Activated CD4-positive, CD25-positive, alpha-beta regulatory T cell (primary cell): ENCODE measurements at places on chromosomes 2 and 18.

DNA sequence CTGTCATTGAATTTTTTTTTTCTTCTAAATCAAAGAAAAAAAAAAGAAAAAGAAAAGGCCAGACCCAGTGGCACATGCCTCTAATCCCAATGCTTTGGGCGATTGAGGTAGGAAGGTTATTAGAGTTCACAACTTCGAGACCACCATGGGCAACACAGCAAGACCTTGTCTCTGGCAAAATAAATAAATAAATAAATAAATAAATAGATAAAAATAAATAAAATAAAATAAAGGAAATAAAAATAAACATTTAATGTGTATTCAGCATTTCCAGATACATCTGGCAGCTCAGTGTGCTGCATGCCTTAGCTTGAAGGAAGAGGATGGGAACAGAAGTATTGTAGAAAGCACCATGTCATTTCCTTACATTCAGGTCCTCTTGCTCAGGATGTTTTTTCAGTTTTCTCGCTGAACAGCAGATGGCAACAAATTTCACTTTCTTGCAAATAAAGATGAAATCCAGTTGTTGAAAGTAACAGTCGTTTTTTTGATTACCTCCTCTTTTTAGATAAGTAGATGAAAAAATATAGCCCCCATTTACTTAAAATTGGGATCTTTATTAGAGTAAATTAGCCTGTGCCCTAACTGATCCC lies 25.7 kb upstream of the FAM178B start:
- no peak for DNase-seq

DNA sequence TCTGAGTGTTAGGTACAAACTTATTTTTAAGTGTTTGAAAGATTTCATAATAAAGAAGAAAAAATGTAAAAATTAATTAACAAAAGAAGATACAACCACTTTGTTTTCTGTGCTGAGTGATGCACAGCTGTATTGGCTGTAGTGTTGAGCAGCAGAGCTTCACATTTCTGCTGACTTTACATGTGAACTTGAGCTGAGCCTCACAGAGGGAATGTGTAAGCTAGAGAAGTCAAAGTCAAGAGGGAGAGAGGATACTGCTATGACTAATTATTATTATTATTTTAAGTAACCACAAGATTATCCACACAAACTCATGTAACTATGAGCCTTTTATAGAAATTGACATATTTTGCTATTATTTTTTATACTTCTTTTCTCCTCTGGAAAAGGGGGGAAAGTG lies 159.1 kb upstream of the ZSWIM2 start:
- no peak for DNase-seq

DNA sequence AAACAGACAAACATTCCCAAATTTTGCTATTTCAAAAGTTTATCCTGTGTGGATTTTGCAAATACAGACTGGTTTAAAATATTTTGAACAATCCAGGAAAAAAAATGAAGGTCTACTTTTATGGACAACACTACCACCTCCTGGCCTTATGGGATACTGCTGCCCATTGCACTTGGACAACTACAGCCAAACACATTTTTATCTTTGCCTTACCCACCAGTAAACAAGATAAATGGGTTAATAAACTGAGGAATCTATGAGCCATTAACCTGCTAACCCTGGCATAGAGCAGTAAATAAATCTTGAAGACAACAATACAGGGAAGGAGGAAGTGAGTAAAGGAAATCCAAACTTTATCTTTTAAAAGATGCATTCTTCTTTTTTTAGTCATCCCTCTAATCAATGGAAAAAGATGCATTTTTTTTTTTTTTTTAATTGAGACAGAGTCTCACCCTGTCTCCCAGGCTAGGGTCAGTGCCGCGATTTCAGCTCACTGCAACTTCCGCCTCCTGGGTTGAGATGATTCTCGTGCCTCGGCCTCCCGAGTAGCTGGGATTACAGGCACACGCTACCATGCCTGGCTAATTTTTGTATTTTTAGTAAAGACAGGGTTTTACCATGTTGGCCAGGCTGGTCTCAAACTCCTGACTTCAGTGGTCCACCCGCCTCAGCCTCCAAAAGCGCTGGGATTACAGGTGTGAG lies 2.1 kb upstream of the SPIRE1 start:
- no peak for DNase-seq

DNA sequence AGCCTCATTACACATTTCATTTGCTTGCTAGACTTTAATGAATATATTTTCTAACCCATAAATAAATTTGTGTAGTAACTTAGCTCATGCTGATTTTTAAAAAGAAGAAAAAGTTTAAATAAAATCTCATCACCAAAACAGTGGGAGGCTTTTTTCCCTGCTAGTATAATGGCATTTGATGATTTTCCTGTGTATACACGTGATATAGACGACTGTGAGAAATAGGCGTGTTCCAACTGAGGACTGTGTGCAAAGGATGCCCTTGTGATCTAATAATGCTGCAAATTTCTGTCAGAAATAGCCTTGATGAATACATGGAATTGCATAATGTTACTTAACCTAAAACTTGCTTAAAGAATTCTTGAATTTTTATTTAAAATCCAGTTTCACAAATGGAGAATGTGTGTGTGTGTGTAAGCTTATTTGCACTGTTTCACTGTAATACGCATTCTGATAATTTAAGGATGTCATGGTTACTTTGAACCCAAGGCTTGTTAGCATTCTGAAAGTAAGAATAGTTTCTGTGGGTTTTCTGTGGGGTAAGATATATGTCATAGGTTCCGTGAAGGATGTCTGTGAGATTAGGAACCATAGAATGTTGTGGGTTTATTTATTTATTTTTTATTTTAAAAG lies 178.0 kb downstream of the DLGAP1 start:
- DNase-seq: no peak

GRCh38 chr2:62054029-62054791 lies 141.7 kb upstream of the B3GNT2 start:
- DNase-seq: no peak

DNA sequence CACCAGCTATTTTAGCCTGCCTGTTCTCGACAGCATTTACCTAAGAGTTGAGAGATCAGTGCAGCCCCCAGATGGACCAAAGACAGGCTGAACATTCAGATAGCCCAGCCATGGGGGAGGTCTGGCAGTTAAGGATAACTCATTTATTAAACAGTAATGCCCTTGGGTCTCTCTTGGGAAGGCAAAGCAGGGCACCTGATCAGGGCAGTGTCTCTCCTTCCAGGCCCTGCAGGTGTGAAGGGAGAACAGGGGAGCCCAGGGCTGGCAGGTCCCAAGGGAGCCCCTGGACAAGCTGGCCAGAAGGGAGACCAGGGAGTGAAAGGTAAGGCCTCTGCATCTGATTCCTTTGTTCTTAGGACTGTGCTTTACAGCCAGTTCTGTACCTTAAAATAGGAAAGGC lies 49.6 kb downstream of the MARCO start:
- DNase-seq: no peak

DNA sequence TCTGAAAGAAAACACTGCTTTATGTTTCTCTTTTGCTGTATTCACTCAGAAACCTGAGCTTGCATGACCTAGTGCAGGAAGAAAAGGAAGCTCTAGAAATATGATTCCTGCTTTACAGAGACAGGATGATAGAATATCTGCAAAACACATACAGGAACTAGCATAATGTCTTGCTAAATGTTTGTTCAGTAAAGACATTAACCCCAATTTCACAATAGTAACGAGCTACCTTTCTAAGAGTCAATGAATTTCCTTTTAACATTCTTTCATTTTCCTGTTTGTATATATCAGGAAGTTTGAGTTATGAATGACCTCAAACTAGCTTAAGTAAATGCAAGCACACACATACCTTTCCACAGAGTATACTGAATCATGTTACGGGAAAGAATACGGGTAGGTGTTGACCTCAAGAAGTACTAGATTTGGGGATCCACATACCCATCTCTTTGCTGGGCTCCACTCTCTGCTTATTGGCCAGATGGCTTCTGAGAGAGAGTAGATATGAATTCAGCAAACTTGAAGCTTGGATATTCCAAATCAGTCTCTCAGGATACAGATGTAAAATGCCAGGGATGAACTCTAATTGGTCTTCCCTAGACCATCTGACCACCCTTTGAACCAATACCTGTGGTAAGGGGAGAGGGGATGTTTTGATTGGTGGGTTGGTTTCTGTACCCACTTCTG lies 18.2 kb upstream of the ACSL3 start:
- no peak for DNase-seq
